ENCODE measurements at places on chromosomes 2 and 18.

DNA sequence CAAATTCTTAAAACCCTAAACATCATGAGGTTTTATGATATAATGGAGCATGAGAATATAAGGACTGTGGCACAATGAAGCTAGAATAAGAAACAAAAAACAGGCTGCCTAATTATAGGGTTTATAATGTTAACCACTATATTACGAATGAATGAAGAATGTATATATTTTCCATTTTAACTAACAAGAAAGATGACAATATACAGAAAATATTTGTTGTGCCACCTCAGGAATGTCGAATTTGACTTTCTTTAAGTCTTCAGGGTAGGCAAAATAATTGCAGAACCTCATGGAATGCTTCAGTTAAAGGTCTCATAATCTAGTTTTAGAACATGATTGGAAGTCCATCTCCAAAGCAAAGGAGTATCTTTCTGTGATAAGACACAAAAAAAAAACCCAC is 282.9 kb upstream of the SLC8A1 start:
- no peak for DNase-seq

GRCh38 chr18:7817575-7818230 is 250.6 kb downstream of the PTPRM start:
- no peak for DNase-seq

DNA sequence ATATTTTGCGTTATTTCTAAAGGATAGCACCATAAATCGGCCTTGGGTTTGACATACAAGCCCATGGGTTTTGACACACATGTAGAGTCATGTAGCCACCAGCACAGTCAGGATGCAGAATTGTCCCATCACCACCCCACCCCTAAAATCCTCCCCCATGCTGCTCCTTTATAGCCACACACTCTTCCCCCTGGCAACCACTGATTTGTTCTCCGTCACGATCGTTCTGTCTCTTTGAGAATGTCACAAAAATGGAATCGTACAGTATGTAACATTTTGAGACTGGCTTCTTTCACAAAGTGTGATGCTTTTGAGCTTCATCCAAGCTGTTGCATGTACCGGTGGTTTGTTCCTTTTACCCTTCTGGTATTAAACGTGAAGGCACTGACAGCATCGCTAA is 39.1 kb downstream of the CRACDL start:
- DNase-seq = no peak

DNA sequence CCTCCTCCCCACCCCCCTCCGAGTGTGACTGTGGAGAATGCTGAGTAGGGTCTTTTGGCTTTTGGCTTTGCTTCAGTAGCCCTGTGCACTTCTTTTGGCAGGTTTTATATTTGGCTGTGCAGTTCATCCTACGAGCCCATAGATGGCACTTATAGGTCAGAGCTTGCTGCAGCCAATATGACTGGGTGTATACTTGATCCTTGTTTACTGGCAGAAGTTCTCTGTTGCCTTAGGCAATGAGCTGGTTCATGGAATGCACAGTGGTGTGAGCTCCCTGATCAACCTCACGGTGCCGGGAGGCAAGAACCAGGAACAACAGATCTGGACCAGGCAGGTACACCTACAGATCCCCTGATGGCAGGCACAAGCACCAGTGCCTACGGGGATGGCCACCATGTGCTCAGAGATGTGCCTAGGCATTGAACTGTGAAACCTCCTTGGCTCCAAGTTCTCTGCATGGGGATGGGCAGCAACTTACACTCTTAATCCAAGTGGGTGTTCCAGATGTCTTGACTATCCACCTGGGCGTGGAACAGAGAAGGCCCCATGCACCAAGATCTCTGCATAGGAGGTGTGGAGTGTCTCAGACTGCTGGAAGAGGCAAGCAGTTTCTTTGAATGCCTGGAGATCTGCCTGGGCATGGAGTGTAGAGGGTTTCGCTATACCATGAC is 190.4 kb downstream of the KIAA1328 start:
- no peak for DNase-seq
